ENCODE measurements at places on chromosomes 3 and 15. TPM values are rescaled to one million over a fixed set of nuclear protein-coding genes. Genes with fewer than 3 reads are reported as not detected.

The CTXN2 gene
- total RNA-seq, result not detected

The CYP1A1 gene
- 20.0 TPM for total RNA-seq

The LRRN1 gene
- total RNA-seq, result 37.0 TPM

The STRIT1 gene
- not detected for total RNA-seq

The MYO5A gene
- 79.5 TPM for total RNA-seq

The ADAMTS17 gene
- total RNA-seq, result 1.9 TPM

The HRH1 gene
- total RNA-seq, result 0.33 TPM

The SLC22A13 gene
- total RNA-seq, result 2.5 TPM

The BNC1 gene
- total RNA-seq, result 66.2 TPM

The C3orf62 gene
- 2.3 TPM for total RNA-seq

The PPP1R14D gene
- not detected for total RNA-seq

The PIGZ gene
- total RNA-seq, result 2.7 TPM

The LSAMP gene
- total RNA-seq, result not detected

The SEMA7A gene
- 17.5 TPM for total RNA-seq

The CRYGS gene
- total RNA-seq, result 3.6 TPM

The KIF7 gene
- 4.9 TPM for total RNA-seq

The ANKRD63 gene
- total RNA-seq, result not detected

The PLA2G4F gene
- total RNA-seq, result 0.71 TPM

The SCAANT1 gene
- not detected for total RNA-seq

The GOLGA6A gene
- total RNA-seq, result not detected

The CDC25A gene
- total RNA-seq, result 7.3 TPM

The EPHB3 gene
- 18.4 TPM for total RNA-seq

The TERC gene
- 316 TPM for total RNA-seq

The HTR3E gene
- total RNA-seq, result not detected

The CHRFAM7A gene
- not detected for total RNA-seq

The GRAMD2A gene
- 16.0 TPM for total RNA-seq

The PRSS50 gene
- not detected for total RNA-seq

The ZBTB20 gene
- 13.0 TPM for total RNA-seq

The DUOXA2 gene
- total RNA-seq, result not detected

The FOXB1 gene
- total RNA-seq, result not detected

The KATNBL1 gene
- total RNA-seq, result 55.8 TPM

The AHSG gene
- 0.52 TPM for total RNA-seq

The GOLGA8R gene
- 1.5 TPM for total RNA-seq

The ARNT2 gene
- total RNA-seq, result 2.3 TPM

The HIGD1A gene
- 159 TPM for total RNA-seq

The MAP1A gene
- 0.32 TPM for total RNA-seq

The ILDR1 gene
- 0.21 TPM for total RNA-seq

The SERINC4 gene
- total RNA-seq, result not detected

The TF gene
- total RNA-seq, result 0.50 TPM

The KAT2B gene
- 8.6 TPM for total RNA-seq

The RBPMS2 gene
- not detected for total RNA-seq

The TMOD2 gene
- total RNA-seq, result 14.8 TPM

The OCA2 gene
- not detected for total RNA-seq

The DAZL gene
- total RNA-seq, result not detected

The SV2B gene
- total RNA-seq, result 0.40 TPM

The MYO1E gene
- total RNA-seq, result 299 TPM

The CHRNA5 gene
- 2.2 TPM for total RNA-seq

The CLDN18 gene
- total RNA-seq, result not detected

The GPR149 gene
- total RNA-seq, result not detected

The COL6A5 gene
- total RNA-seq, result not detected

Data from mammary epithelial cell (primary cell).